ENCODE measurements at places on chromosomes 5 and 9.

DNA sequence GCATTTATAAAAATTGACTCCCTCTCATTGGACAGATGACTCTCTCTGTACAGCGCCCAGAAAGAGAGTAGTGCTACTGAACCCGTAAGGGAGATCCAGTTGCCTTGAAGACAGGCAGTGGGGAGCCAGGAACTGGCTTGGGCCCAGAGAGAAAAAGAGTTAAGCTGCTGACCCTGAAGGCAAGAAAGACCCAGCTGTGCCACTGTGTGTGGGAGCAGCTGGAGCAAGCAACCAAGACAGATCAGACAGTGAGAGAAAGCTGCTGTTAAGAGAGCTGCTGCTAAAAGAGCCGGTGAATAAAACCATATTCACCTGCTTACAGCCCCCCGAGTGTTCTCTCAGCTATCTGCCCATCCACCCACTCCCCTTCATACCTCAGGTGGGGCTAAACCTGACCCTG is 149.7 kb upstream of the ADAMTS16 start:
- no peak for DNase-seq

DNA sequence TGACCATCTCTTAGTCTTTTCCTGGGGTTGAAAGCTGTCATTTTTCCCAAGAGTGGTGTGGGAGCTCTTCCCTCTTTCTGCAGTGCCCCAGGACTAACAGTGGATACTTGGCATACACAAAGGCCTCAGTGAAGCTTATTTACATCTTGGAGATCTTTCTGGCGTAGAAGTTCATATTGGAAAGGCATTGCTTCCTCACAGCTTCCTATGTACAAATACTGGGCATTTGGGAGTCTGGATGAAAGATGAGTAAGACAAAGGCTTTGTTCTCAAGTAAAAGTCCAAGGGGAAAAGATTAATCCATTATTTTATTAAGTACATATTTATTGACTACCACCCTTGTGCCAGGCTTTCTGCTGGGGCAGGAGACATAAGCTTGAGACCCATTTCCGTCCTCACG is 22.0 kb downstream of the MAP3K1 start:
- DNase-seq: no peak

- no peak for DNase-seq
Observed at GRCh38 chr5:1375871-1376810, 31.2 kb upstream of the CLPTM1L start.

- DNase-seq: no peak
Observed at GRCh38 chr5:68445257-68446069, 229.9 kb downstream of the PIK3R1 start.

DNA sequence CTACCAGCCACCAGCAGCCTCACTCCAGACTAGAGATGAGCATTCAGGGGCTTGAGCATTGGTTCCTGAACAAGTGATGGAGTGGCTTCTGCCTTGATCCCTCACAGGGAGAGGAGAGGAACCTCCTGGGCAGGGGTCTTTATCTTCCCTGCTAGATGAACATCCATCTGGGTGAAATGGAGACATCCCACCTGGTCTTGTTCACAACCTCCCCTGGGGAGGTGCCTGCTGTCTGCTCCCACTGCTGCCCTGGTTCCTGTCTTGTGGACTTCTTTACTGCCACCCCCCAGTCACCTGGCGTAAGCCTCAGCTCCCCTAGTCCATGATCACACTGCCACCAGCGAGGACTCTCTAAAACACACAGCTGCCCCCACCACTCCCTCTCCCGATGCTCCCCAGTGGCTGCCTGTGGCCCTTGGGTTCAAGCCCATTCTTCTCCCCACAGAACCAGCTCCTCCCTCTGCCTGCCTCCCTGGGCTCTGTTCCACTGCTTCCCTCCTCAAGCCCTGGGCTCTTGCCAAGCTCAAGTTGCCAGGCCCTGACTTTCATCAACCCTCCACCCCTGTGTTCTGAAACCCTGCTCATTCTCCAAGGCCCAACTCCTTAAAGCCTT is 51.5 kb downstream of the COL15A1 start:
- no peak for DNase-seq

GRCh38 chr9:77997611-77998284 is 33.9 kb downstream of the GNAQ start:
- DNase-seq: no peak

DNA sequence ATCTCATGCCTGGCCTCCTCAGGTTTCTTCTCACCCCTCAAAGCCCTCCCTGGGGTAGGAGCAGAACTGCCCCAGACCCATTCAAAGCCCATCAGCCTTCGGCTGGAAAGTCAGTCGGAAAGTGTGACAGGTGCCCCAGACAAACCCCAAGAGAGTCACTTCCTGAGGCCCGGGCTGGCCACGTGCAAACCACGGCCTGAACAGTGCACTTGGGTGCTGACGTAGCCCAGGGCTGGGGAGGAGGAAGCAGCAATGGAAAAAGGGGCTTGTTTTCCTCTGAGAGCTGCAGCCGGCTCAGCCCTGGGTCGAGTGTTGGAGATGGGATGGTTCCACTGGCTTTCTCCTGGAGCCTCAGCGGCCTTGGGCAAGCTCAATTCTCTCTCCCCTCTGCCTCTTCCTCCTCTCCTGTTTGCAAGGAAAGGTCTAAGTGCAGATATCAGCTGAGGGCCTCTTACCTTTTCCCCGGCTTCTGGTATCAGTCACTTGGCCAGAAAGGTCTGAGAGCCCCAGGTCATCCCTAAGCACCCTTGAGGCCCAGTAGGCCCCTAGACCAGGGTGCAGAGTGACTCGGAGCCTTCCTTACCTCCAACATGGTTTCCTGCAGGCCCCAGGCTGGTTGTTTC is 5.9 kb upstream of the EGR1 start:
- no peak for DNase-seq

GRCh38 chr9:9257999-9258498 is 1354.8 kb downstream of the PTPRD start:
- no peak for DNase-seq

- DNase-seq: no peak
Observed at GRCh38 chr9:130680836-130681768, 12.5 kb upstream of the EXOSC2 start.

- DNase-seq: no peak
Observed at GRCh38 chr5:172129256-172129910, 58.6 kb downstream of the STK10 start.
